ENCODE measurements at places on chromosomes 11 and 22.

DNA sequence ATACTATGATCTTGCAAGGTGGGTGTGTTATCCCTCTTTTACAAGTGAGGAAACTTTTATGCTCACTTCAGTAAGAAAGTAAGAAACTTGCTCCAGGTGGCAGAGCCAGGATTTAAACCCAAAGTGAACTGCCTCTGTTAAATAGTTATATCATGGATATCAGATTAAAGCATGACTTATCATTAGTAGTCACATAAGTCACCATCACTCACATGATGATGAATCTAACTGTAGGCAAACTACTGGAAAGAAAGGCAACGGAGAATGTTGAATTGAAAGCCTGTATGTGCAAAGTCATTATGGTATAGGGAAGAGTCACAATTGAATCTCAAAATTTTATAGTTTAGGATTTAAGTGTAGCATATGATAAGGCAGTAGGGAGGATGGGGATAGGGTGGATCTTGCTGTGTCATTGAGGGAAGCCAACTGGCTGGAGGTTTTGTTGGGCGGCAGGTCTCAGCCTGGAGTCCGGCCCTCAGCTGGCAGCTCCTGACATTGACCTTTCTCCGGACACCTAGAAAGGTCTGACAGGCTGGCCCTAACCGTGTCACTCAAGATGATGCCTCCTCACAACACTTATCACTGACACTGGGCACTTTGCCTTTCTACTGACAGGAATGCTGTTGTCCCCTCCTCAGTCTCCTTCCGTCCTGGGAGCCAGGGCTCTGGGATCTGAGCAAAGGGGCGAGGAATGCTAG is 98.3 kb downstream of the EMSY start:
- DNase-seq: no peak

DNA sequence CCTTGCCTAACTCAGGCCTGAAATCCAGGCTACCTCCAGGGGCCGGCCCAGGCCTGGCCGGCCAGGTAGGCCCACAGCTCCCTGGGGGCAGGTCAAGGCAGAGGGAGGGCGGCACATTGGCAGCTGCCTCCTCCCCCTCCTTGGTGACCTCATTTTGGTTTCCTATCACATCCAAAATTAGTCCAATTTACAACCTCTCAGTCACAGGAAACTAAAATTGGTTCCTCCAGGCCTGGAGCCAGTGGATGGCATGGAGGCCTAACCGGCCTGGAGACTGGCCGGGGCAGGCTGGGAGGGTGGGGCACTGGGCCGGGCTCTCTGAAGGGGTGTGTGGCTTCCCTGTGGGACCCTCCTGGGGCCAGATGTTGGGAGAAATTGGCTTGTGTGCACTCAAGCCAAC is 35.9 kb downstream of the LRRC10B start:
- DNase-seq: no peak

- no peak for DNase-seq
These were observed 597.4 kb downstream of the LUZP2 start for GRCh38 chr11:25094085-25094802.

DNA sequence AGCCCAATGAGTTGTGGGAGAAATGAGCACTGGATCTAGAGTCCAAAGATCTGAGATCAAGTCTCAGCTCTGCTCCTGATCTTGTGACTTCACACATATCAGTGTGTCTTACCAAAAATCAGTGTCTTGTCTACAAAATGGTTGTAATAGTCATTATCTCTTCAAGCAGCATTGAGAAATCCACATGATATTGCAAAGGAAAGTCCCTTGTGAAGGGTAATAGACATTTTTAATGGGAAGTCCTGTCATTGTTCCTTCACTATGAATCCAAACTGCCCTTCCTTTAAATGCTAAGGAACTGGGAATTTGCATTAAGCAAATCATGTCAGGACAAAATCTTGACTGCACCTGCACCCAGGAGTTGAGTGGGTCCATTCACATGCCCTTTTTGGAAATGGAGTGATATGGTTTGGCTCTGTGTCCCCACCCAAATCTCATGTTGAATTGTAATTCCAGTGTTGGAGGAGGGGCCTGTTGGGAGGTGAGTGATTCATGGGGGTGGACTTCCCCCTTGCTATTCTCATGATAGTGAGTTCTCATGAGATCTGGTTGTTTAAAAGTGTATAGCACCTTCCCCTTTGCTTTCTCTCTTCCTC is 51.1 kb downstream of the COMMD9 start:
- no peak for DNase-seq

GRCh38 chr11:69008737-69009440 is 4.2 kb downstream of the MRGPRF start:
- DNase-seq: no peak

DNA sequence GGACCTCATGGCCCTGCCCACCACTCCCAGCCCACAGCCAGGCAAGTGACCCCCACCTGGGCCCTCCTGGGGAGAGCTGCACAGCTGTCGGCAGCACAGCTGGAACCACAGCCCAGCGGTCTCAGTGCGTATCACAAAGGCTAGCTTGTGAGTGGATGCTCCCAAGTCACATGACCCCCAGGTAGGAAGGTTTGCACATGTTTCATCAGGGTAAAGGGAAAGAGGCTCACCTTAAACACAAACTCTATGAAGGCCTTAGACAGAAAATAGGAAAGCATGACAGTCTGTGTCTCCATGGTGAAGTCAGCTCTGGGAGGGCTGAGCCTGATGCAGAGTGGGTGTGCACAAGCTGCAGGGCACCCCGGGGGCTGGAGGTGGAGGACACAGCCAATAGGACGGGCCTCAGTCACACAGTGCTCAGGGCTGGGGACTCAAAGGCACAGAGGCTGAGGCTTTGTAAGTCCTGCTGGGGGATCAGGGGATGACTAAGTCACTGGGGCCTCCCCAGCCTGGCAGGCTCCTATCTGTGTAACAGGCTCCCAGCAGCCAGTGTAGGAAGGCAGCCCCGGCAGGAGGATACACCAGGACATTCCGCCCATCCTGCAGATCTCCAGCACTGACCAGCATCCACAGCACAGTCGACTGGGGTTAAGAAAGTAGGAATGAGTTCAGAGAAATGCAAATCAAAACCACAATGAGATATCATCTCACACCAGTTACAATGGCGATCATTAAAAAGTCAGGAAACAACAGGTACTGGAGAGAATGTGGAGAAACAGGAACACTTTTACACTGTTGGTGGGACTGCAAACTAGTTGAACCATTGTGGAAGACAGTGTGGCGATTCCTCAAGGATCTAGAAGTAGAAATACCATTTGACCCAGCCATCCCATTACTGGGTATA is 22.0 kb downstream of the CELSR1 start:
- no peak for DNase-seq

DNA sequence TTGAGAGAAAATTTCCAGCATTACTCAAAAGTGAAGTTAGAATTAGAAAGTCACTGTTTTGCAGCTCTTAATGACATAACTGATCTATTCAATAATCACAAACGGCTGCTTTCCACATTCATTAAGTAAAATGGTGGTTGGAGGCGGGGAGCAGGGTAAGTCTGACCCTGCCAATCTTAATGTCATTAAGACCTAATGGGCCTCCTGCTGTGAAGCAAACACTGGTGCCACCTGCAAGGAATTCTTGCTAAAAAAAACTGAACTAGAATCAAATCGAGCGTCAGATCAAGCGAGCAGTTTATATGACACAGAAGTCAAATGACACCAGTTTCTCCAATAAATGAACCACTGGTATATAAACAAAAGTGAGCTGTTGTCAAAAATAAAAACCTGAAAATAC is 351.5 kb downstream of the BRD1 start:
- DNase-seq: no peak

DNA sequence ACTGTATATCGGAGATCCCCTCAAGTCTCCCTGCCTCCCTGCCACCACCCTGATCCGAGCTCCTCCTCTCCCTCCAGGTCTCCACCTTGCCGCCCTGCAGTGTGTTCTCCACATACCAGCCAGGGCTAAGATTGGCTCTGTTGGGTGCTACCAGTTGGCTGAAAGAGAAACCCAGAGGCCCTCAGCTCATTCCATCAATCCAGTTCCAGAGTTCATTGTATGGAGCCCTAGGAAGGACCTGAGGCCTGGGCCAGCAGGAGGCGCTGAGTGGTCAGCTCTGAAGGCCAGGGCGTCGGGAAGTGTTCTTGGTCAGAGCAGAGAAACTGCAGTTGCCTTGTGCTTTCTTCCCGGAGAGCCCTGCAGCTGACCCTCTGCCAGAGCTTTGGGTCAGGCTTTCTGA is 2.2 kb upstream of the TOP3B start:
- DNase-seq: no peak

- no peak for DNase-seq
These were observed 333.6 kb upstream of the NCAM1 start for GRCh38 chr11:112627588-112628045.

DNA sequence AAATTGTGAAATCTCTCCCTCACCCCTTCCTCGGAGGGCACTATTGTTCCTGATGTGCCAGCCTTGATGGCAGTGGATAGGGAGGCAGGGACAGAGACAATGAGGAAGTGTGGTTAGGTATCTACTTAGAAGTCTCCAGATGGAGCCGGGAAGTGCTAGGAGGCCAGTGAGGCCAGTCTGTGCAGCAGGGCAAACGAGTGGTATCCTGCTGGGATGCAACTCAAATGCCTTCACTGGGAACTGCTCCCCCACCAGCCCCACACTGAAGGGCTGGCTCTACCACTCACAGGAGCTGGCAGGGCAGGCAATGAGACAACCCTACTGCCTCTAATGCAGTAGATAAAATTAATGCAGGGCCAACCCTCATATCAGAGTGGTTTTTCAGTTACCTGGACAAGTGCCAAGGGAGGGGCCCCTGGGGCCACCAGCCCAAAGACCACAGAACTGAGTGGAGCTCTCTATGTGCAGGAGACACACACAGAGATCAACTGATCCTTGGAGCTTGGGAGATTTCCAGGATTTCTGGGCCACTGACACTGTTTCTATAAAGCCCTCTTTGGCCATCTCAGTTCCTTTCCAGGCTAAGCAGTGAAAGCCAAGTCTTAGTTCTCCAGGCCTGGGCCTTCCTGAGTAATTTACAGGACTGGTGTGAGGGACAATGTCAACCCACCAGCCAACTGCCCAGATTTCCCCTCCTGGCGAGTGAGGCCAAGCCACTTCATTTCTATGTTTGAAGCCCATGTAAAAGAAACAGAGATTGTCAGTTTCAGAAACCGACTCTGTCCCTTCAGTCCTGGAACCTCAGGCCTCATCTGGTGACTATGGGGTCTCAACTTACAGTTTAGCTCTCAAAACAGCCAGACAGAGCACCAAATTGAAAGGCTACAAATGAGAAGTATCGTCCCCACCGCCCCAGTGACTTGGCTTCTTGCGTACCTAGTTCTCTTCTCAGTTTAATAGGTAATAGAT is 4.1 kb downstream of the MIF start:
- DNase-seq: no peak

DNA sequence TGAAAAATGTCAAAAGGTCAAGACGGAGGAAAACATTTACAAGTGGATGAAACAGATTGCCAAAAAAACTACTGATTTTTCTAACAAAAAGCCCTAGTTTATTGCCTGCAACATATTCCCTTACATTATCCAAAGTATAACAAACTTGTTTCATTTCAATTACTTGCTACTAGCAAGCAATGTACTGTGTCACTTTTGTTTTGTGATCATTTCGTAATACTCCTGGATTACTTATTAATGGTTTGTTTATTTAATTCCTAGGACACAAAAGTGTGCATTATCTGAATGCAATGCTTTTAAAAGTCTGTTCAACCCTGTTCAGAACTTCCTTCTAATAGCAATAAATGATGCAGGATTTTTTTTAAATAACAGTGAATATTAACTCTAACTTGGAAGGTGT is 50.9 kb downstream of the CCDC34 start:
- DNase-seq: no peak

DNA sequence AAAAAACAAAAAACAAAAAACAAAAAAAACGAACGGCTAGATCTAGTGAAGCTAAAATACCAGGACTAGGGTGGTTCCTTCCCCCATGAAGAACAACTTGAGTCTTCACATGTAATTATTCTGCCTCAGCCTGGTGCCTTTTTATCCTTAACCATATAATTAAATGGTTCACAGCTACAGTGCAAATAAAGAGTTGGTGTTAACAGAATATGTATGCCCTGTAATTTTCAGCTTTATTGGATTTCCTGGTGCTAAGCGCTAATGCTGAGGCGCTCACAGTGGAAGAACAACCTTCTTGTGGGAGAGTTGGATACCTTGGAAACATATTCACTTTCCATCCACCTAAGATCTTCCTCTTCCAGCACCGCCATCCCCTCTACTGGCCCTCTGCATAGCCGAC is 158.5 kb upstream of the SORL1-AS1 start:
- DNase-seq: no peak

- DNase-seq: peak; percentile 73
These were observed 29.2 kb downstream of the PDGFB start for GRCh38 chr22:39215426-39216142.

- no peak for DNase-seq
These were observed 10.1 kb upstream of the HTR3B start for GRCh38 chr11:113894421-113894996.

DNA sequence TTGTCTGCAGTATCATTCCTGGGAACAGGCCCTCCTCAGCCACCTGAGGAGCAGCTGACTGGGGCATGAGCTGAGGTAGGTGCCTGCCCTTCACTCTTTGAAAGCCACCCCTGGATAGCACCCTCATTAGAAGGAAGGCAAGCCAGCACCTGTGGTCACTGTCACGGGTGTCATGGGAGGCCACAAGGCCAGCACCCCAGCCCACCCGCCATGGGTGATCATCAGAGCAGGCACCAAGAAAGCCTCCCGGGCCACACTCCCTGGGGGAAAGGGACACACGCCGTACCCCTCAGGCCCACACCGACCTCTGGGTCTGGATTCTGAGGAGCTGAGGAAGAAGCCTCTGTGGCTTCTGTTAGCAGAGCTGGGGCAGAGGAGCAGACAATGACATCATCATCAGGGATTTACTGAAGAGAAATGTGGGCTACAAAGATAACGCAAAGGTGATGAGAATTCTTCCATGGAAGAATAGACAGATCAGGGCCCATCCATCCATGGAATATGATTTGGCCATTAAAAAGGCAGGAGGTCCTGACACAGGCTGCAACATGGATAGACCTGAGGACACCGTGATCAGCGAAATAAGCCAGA is 16.7 kb upstream of the NAP1L4 start:
- no peak for DNase-seq

DNA sequence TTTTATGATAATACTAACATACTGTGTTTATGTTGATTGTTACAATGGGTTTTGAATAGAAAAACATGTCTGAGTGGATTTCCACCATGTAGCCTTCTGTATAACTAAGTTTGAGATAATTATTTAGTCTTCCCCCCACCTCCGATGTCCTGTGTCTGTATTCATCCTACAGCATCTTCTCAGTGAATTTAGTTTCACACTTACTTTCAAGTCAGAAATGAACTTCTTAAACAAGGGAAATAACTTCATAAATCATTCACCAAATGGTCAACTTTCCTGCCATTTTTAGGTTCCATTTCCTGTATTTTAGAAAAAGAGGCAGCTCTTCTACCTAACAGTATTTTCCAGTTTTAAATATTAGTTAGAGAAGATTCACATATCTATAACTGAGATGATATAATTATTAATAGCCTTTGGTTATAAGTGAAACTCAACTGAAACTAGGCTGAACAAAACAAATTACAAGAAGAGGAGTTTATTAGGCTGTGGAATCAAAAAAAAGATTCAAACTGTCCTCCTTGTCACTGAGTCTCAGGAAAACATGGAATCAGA is 3.5 kb downstream of the OR51B5 start:
- DNase-seq: no peak
